IMR-90 (cell line): ENCODE measurements at places on chromosomes 7 and 10.

DNA sequence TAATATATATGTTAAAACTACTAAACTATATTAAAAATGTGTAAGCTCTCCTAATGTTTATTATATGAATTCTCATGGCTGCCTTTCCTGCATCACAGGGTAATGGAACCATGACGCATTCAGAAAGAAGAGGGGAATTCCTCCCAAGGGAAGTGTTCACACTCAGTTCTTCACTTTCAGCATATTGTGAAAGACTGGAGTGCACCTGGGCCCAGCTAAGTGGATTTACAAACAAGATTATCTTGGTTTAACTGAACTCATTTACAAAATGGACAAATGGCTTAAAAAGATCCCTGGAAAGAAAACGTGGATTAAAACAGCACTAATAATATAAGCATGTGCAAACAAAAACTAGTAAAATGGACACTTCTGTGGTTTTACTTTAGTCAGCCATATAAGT lies 149.8 kb downstream of the DOCK4 start:
- peak; percentile 82 for DNase-seq

DNA sequence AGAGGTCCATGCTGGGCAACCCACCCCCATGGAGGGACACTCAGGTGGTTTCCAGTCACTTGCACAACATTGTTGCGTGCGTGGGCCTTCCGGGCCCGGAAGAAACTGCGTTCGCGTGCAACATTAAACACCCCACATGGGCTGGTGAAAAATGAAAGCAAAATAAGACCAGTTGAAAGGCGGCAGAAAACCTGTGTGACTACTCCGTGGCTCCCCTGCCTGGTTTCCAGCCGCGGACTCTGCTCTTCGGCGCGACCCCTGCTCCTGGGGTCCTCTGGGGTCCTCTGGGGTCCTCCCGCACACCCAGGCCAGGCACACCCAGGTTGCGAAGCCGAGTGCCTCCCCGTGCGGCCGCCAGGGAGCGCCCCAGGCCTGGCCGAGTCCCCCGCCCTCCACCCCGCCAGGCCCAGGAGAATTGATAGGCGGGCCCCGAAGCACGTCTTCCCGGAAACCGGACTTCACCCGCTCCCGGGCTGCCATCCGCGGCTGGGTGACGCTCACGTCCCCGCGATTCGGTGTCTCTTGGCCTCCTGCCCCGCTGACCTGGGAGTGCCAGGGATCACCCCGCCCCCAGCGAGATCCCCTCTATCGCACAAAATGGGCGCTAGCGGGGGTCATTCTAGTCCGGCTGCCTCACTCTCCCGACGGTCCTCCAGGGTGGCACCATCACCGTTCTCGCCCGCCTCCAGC lies 1.9 kb upstream of the SH2D4B start:
- no peak for DNase-seq

DNA sequence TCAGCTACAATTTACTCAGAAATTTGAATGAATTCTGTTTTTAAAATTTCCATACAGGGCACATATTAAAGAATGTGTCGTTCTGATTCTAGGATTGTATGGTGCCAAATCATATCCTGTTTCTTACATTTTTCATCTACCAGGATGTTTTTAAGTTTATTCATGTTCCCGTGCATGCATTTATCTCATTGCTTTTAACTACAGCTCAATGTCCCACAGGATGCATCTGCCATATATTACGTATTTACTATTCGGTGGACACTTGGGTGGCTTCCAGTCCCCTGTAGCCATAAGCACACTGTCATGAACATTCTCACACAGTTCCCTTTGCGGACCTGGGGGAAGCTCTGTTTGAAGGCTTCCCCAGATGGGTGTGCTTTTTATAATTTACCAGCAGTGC lies 122.3 kb downstream of the CCDC71L start:
- peak; percentile 13 for DNase-seq

DNA sequence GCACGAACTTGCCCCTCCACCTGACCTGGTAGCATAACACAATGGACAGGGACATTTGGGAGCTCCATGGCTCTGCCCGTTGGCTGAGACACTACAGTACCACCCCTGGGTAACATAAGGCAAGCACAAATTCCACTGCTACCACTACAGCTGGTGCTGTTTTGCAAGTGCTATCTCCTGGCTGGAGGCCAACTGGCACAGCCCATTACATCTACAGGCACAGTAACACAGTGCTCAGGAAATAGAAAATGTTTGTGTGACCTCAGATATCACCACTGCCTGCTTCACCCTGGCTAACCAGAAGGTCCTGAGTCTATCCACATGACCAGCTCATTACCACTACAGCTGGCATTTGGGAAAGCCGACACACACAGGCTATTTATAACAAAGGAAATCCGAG lies 631.1 kb upstream of the MBL2 start:
- peak; percentile 1 for DNase-seq

DNA sequence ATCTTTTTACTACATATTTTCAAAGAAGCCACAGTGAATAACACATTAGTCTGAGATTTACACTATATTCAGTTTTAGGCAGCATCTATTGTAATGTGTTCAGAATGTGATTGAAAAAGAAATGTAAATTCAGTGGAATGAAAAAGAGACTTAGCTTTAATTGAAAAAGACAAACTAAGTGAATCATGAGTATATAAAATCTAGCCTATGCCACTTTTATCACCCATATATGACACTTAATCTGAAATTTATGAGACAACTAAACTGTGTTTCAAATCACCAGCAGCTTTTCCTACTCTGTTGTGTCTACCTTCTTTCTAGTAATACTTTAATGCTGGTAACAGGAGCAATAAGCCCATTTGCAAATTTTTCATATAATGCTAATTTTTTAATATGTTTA lies 4.7 kb downstream of the SKAP2 start:
- no peak for DNase-seq
